ENCODE measurements at places on chromosomes 13 and 19.

DNA sequence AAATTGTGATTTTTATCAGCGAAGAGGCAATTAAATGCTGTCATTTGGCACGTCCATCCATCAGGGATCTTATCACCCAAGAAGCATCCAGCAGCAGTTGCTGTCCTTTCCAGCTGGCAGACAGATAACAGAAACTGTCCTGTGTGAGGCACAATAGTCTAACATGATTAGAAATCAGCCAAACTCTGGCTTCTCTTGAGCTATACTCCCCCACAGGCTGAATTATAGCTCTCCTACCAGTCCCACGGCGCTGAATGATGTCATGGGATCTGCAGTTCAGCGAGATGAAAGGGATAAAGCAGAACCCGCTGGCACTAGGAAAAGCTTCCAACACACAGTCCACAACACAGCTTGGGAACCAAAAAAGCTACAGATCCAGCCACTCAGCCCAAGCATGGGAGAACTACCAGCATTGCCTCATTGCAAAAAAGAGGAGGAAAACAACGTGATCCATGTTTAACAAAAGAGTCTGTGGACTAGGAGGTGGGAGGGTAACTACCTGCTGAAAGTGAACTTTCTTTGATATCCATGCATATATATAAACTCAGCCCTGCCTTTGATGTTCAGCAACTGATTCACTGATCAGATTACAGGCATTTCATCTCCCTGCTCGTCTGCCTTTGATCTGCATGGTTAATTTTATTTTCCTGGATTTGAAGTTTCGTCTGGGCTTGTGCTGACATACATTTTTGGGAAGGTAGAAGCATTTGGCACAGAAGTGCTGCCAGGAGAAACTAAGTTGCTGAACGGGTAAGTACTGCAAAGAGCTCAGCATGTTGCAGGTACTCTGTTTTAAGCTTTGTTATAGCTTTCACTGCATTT lies at the start of gene TNFRSF19:
TSS of gene TNFRSF19 (plus strand) at position 314 of the 822 bp plus-strand sequence. CDS start 19,772 bp downstream, outside the sequence.
- no peak for DNase-seq

DNA sequence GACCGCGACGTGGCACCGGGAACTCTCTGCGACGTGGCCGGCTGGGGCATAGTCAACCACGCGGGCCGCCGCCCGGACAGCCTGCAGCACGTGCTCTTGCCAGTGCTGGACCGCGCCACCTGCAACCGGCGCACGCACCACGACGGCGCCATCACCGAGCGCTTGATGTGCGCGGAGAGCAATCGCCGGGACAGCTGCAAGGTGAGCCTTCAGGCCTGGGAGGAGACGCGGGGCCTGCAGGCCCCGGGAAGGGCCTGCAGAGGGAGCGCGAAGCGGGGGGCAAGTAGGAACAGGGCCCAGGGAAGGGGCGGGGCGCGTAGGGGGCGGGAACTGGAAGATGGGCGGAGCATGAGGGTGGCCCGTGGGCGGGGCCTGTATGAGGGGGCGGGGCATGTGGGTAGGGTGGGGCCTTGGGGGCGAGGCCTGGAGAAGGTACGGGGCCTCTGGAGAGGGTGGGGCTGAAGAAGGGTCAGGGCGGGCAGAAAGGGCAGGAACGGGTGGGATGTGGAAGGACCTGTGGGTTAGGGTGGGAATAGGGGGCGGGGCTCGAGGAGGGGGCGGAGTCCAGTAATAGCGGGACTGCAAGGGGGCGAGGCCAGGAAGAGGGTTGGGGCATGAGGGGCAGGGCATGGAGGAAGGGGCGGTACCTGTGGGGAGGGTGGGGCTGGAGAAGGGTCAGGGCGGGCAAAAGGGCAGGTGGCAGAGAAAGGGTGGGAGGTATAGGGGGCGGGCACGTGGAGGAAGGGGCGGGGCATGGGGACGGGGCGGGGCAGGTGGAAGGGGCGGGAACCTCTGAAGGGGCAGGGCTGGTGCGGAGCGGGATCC lies 2.5 kb downstream of the CFD start:
- peak; percentile 64 for DNase-seq

DNA sequence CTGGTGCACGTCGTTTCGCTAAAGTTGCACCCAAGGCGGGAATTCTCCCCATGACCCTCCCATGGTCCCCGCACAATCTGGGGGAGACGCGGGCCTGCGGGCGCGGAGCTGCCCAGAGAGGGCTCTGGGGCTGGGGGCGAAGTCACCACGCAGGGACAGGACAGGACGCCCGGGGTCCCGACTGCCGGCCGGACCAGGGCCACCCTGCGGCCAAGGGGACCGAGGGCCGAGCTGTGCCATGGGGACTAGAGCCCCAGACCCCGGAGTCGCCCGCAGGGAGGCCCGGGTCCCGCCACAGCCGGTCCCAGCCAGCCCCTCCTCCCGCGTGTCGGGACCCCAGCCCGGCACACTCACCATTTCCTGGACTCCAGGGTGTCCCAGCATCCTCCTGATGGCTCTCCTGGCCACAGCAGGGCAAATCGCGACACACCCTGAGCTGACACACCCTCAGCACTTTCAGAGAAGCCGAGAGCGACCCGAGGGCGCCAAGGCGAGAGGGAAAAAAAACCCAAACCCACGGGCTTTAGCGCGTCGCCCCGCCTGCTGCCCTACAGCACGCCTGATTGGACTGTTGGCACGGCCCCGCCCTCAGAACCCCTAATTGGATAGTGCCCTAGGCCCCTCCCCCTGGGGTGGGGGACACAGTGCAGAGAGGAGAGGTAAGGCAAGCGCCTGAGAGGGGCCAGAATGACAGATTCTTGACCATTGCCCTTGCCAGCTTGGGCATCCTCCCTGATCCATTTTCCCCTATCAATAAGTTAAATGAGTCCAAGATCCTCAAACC lies 28.6 kb downstream of the ZNF44 start:
- no peak for DNase-seq

DNA sequence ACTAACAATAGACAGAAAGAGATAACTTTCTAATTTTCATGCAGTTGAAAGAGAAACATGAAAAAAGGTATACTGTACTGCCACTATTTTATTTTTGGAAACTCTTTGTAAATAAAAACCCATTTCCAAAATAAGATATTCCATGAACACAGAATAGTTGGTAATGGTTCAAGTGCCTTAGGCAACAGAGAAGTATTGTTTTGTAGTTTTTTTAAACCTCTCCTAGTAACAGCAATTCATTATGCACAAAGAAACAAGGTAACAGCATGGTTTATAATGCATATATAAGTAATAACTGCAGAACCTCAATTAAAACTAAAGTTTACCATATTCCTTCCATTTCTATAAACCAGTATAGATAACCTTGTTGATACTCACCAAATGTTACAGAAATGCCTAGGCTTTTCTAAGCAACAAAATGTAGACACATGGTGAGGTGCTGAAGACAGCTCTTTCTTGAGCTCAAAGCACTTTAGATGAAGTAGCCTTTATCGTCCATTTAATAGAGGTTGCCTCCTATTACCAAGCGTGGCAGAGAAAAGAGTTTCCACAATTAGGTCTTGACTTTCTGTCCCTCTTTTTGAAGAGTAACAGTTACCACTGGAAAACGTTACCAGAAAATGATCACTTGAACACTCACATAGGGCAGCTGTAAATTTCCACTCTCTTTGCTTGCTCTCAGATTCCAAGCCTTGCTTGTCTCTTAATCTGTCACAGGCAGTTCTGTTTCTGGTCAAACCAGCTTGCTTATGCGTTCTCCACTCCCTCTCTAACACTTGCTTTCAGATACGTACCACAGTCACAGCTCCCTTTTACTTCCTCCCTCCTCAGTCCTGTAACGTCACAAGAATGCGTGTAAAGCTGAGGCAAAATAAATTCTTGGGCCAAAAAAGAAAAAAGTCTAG lies 42.9 kb downstream of the CAB39L start:
- DNase-seq: no peak

DNA sequence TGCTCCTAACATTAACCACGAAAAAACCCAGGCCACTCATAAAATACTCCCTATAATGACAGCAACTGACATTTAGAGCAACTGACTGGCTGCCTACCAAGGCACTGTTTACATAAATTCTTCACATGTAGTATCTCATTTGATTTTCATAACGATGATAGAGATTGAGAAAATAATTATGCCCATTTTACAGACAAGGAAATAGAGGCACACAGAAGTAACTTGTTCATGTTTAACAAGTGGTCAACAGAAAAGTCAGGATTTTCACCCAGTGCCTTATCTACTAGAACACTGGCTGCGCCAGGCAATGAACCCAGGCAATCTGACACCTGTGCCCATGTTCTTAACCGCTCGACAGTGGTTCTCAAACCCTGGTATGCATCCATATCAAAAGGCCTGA lies 6.3 kb downstream of the ZNF45 start:
- DNase-seq: no peak

- DNase-seq: no peak
These were observed 60.0 kb downstream of the FLT1 start for GRCh38 chr13:28434926-28435325.

- no peak for DNase-seq
These were observed 22.3 kb upstream of the SPACA7 start for GRCh38 chr13:112353856-112354255.

DNA sequence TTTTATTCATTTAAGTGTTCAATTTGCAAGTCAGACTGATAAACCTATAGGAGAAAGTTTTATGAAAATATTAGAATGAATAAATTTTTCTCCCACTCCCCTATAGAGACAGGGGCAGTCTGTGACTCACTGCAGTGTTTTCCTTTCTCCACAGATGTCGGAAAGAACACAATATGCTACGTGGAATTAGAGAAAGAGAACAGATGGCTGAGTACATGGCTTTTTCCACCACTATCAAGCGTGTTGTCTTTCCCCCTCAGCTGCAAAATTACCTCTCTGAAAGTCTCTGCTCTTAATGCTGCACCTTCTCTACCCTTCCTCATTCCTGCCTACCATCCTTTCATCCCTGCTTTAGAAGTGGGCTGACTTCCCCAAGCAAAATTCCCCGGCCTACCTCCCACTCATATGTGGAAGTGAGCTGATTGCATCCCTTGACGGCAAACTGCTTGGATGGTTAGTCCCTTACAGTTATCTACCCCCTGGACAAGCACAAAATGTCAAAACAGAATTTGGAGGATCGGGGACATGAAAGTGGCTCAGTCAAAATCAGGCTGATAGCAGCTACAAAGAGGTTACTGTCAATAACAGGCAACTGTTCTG lies 30.0 kb downstream of the FLT1 start:
- DNase-seq: no peak

DNA sequence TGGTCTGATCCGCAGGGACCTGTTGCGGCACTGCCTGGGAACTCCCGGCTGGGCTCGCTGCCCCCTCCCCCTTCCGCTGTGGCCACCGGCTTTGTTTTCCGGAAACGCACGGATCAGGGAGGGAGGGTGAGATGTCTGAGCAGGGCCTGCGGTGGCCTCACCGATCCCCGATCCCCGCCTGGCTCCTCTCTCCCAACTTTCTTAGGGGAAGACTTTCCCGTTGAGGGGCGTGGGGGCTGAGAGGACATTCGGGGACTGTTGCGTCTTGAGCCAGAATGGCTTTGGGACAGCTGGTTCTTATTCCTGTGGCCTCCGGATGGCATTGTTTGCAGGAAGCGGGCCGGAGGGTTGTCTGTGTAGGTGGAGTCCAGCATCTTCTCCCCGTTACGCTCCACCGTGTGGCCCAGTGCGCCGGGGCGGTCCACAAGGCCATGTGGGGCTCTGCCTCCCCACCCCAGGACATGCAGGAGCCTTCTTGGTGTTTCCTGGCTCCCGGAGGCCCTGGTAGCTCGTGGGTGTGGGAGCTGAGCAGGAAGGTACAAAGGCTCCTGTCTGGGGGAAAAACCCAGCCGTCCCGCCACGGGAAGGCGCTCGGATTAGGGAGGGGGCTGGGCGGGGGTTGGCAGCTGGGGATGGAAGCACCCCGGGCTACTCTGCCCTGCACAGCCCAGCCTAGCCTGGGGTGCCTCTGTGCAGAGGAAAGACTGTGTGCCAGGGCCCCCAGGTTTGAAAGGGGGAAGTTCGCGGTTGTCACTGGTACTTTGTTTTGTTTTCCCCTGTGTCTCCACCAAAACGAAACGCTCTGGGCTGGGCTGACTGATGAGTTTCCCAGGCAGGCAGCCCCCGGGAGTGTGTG lies 1.3 kb downstream of the CSNK1G2 start:
- DNase-seq: peak; percentile 79

GRCh38 chr19:38321646-38322196 lies 2.1 kb downstream of the KCNK6 start:
- DNase-seq: no peak

GRCh38 chr13:43124490-43124889 lies 101.1 kb downstream of the DNAJC15 start:
- no peak for DNase-seq

- DNase-seq: peak; percentile 36
These were observed 6.9 kb downstream of the KCTD12 start for GRCh38 chr13:76879203-76879882.

GRCh38 chr13:68714292-68714691 lies 1393.3 kb upstream of the ATXN8OS start:
- no peak for DNase-seq

GRCh38 chr13:66138172-66138811 lies 1091.8 kb downstream of the PCDH9 start:
- no peak for DNase-seq

DNA sequence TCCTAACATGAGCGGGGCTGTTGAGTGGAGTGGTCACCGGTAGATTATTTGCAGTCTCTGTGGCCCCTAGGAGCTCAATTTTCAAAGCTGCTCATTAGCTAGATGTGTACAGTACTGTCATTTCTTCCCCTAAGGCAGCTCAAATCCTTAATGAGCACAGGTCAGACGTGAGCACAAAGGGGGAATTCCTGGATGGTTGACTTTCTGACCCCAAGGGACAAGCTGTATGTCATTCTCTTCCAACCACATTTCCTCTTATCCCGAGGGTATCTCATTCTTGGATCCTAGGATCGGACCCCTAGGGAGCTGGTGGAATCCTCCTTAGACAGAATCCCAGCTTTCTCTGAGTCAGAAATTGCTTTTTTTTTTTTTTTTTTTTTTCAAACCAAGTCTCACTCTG lies 5.7 kb upstream of the OR7G3 start:
- no peak for DNase-seq

DNA sequence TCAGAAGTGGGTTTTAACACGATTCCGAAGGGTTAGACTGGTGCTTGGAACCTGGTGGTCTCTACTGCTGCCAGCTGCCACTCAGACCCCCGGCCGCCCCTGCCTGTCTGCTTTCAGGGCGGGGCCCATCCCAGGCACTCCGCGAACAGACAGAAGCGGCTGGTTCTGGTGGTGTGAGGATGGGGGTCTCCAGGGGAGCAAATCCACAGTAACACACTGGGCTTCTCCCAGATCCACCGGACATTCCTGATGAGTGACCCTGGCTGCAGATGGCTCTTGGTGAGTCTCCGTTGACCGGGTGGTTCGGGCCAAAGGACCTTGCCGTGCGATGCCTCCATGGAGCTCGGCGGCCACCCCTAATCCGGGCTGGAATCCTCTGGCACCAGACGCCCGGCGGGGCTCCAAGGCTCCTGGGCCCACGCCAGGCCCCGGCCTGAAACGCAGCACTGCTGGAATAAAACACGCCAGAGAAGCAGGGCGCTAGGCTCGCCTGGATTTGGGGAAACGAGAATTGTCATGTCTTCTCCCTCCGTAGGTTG lies 2.1 kb upstream of the PTBP1 start:
- no peak for DNase-seq

- DNase-seq: no peak
These were observed 478.4 kb downstream of the TSHZ3 start for GRCh38 chr19:30870876-30871275.
